DMS 273 treated with DMSO at 0.1 percent for 48 hours (cell line): ENCODE measurements at places on chromosomes 5 and 9.

DNA sequence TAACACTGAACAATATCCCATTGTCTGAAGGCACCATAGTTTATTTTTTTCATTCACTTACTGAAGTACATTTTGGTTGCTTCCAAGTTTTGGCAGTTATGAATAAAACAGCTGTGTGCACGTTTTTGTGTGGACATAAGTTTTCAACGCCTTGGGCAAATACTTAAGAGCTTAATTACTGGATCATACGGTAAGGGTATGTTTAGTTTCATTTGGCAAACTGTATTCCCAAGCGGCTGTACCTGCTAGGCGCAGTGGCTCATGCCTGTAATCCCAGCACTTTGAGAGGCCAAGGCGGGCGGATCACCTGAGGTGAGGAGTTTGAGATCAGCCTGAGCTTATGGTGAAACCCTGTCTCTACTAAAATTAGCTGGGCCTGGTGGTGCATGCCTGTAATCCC, 63.7 kb upstream of the FAM120A start:
- no peak for DNase-seq

- no peak for DNase-seq
Observed at GRCh38 chr9:84697509-84698114, 28.1 kb downstream of the NTRK2 start.

- no peak for DNase-seq
Observed at GRCh38 chr5:54040804-54041203, 269.6 kb downstream of the ARL15 start.

DNA sequence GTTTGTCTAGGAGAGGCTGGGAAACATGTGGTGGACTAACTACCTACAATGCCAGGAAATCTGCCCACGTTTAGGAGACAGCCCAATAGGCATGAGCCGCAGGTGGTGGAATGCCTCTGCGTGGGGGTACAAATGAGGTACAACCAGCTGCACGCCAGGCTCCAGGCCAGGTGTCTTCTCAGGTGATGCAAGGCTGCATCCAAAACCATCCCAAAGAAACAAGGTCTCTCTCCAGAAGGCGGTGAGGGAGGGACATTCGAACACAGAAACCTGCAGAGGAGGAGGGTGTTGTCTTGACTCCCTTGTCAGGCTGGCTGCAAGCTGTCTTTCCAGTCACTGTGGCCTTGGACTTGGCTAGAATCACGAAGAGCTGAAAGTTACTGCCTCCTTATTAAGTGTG, 11.6 kb downstream of the ANKH start:
- no peak for DNase-seq

- no peak for DNase-seq
Observed at GRCh38 chr9:136204145-136204805, 653 bp downstream of the LHX3 start.

GRCh38 chr9:112711050-112711689, 6.7 kb downstream of the INIP start:
- DNase-seq, result no peak

DNA sequence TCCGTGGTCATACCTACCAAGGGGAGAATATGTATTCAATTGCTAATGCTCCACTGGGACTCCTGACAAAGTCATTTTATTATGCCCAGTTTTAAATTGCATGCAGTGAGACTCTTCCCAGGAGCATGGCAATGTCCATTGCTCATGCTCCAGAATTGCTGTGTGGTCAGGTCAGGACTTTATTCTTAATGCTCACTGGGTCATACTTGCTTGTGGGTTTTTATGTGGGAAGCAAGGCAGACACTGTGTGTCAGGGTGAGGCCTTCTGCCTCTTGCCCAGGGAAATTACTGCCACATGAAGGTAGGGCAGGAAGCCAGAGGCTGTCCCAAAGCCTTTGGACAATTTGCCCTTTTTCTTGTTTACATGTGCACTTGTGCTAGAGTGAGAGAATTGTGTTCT, 164.6 kb upstream of the MEF2C start:
- DNase-seq, result no peak

DNA sequence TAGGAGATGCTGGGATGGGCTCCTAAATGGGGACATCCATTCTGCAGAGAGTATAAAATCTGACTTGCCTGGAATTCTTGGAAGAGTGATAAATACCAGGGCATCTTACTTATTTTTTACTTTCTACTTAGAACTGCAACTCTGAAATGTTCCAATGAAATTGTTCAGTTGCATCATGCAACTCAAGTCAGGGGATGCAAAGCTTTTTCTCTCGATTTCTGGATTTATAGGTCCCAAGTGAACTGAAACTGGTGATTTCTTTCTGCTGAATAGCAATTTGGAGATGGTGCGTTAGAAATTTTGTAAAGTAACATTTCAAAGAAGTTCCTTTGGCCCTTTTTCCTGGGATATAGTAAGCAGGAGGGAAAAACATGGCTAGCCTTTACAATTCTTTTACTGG, 238.4 kb upstream of the CD180 start:
- DNase-seq, result no peak

DNA sequence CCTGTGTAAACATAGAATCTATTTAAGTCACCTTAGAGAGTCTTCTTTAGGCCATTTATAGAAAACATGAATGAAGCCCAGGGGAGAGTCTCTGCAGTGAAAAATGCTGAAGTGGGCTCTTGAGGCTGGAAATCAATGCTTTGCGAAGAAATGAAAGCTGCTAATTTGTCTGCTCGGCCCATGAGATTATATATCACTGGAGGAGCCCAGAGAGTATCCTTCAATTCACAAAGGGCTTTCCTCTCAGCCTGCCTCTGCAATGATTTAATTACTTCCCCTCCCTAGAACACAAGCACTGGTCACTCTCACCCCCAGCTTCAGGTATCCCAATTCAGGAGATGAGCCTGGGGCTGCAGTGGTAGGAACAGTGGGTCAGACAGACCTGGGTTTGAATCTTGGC, 8.2 kb upstream of the DRD1 start:
- no peak for DNase-seq

GRCh38 chr9:135223831-135224230, 136.4 kb downstream of the OLFM1 start:
- DNase-seq, result no peak

DNA sequence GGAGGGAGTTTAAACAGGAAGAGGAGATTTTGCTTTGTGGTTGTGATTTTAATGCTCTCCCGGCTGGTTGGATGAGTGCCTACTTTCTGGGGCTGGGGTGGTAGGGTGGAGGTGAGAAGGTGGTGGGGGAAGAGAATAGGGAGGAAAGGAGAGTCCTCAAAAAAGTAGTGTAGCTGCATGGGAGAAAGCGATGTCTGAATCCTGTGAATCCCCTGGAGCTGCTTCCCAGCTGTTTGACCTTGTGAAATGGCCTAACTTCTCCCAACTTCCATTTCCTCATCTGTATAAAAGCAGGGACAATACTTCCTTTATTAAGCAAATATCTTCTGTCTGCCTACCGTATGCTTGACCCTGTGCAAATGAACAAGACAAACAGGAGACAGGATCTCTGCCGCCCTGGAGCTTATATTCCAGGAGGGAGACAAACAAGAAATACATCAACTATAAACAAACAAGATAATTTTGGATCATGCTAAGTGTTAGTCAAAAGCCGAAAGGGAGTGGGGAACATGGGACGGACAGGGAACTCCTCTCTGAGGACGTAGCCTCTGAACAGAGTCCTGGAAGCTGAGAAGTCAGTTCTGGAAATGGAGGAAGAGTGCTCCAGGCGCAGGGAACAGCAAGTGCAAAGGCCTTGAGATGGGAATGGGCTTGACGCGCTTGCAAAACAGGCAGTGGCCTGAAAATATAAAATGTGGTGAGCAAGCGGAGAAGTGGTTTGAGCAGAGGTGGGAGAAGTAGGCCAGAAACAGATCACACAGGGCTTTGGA, 103.5 kb downstream of the SPRY4 start:
- DNase-seq, result no peak

DNA sequence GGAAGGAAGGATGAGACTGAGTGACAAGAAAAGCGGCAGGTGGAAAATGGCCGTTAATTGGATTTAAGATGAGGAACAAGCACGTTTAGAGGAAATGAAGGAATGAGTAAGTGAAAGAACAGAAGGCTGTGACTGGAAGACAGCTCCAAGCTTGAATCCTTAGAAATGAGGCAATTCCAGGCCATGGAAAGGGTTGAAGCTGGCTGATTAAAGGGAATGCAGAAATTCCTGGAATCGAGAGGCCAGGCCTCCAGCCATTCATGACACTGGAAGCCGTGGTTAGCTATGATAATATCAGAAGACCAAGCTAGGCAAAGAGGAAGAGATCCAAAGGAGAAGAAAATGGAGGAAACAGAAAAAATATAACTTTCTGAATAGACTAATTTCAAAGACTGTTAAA, 84.2 kb downstream of the ARL15 start:
- DNase-seq, result no peak

- no peak for DNase-seq
Observed at GRCh38 chr9:116209414-116210116, 56.0 kb downstream of the PAPPA start.

DNA sequence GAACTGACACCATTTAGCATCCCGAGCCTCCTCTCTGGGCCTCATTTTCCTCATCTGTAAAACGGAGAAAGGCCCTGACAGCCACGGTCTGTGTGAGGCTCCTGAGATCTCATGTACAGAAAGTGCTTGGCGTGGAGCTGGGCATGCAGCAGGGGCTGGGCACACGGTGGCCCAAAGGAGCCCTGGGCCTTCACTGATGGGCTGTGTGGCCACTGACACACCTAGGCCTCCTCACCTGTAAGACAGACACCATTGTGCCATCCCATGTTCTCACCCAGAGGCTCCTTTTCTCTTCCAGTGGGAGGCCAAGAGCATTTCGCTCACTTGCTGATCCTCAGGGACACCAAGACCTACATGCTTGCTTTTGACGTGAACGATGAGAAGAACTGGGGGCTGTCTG, 1.6 kb downstream of the ORM1 start:
- no peak for DNase-seq

DNA sequence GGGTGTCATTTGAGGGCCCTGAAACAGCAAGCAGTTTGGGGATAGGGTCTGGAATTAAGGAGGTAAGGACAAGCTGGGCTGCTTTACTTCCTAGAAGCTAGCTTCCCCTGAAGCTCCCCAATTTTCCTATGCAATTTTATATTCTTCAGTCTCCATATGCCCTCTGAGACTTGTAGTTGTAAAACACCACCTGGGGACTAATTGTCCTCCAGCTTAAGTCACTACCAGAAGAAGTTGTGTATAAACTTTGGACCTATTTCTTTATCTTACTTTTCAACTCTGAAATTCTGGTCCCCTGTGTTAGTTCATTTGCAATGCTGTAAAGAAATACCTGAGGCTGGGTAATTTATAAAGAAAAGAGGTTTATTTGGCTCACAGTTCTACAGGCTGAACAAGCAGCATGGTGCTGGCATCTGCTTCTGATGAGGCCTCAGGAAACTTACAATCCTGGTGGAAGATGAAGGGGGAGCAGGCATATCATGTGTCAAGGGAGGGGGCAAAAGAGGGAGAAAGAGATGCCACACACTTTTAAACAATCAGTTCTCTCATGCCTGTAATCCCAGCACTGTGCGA, 41.1 kb upstream of the CPEB4 start:
- no peak for DNase-seq

GRCh38 chr9:25889661-25890060, 211.4 kb upstream of the TUSC1 start:
- DNase-seq, result no peak

- no peak for DNase-seq
Observed at GRCh38 chr9:5375790-5376477, 36.3 kb upstream of the RLN1 start.

- DNase-seq, result no peak
Observed at GRCh38 chr9:95595721-95596295, 79.0 kb upstream of the PTCH1 start.

GRCh38 chr9:94108584-94108983, 24.3 kb downstream of the PTPDC1 start:
- DNase-seq, result no peak

GRCh38 chr5:168307925-168308584, 16.6 kb downstream of the WWC1 start:
- no peak for DNase-seq

- no peak for DNase-seq
Observed at GRCh38 chr5:93055971-93056370, 525.0 kb downstream of the NR2F1-AS1 start.

DNA sequence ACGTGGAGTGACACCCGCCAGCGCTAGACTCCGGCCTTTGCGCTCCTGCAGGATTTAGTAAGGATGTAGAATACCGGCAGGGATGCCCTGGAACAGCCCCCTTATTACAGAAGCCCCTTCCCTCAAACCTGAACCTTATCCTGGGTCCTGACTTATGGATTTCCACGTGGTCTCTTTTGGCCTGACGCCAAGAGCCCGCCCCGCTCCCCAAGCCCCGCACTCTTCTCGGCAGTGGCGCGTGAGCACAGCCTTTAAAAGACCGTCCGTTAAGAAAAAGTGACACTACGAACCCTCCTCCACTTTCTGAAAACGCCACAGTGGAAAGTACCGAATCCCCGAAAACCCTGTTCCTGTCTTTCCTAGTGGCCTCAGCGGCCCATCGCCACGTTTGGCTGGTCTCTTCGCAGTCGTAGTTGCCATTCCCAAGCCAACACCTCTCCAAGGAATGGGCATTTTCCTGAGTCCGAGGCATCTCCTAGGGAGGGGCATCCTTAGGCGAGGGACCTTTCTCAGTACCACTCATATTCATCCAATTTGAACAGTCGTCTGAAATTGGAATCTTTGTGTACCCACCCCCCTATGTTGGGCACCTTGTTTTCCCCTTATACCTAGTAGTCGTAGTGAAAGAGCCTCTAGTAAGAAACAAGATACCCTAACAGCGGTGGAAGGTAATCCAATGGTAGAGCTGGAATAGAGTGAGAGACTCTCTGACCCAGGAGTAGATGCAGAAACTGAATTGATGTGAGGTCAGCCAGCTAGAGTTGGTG, 732 bp upstream of the MCIDAS start:
- DNase-seq, result no peak

- no peak for DNase-seq
Observed at GRCh38 chr5:171957591-171958251, 48.7 kb downstream of the FBXW11 start.

DNA sequence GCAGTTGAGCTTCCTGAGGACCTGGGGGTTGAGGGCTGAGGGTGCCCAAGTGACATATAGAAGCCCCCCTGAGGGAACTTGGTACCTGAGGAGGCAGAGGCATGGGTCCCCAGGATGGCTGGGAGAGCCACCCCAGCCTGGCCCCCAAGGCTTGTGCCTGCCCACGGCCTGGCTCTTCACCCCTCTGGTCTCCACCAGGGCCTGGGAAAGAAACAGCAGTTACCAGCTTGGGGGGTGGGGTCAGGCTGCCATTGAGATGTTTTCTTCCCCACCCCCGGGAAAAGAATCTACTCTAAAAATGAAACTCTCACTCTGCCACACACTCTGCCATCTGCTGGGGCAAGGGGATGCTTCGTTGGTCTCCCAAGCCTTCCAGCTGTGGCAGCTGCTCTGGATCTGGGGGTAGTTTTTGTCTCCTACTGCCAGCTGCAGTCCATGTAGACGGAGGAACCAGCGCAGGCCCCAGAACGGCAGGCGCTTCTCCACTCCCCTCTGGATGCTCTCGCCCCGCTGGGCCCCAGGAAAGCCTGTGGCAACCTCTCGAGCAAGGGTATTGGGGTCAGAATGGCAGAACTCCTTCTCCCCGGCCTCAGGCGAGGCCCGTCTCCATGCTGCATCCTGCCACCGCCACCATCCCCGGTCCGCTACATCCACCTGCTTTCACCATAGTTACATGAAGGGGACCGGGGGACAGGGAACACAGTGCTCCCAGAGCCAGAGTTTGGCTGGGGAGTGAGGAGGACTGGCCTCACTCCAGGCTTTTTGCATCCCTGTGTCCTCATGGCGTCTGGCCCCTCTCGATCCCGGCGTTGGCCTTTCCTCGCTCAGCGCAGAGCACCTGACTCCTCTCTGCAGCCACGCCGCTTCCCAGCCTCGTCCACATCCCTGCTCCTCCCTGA, 123.5 kb downstream of the DAB2IP start:
- peak; percentile 37 for DNase-seq

GRCh38 chr5:180396926-180397325, 43.8 kb upstream of the GFPT2 start:
- DNase-seq, result no peak

GRCh38 chr9:127531676-127532075, 80.4 kb downstream of the LRSAM1 start:
- no peak for DNase-seq
